ENCODE measurements at places on chromosomes 3 and 15.
A peak's percentile ranks its signal among the peaks of the same experiment; 100 is the strongest.

GRCh38 chr15:36722555-36722954 lies 143.1 kb downstream of the CDIN1 start:
- no peak for DNase-seq

GRCh38 chr15:47824147-47824546 lies 106.8 kb downstream of the SEMA6D start:
- DNase-seq = no peak

DNA sequence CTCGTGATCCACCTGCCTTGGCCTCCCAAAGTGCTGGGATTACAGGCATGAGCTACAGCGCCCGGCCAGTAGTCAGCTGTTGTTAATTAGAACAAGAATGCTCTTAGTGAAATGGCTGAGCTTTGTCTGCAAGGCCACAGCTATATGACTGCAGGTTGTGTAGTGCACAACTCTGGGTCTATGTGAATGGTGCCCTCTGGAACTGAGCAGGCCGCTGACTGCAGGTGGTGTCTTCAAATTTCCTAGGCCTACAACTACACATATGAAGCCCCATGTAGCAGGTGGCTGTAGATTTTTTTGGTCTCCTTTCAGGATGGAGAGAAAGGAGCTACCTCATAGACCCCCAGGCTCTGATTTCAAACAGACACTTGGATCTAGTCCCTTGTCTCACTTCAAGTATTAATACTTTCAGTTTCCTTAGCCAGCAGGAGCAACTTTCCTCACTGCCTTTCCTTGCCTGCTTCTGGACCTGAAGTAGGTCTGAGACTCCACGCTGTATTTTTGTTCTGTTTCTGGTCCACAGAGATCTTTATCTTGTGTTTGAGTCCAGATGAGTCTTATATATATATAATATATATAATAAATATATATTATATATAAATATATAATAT lies 86.9 kb downstream of the C3orf80 start:
- DNase-seq = no peak

DNA sequence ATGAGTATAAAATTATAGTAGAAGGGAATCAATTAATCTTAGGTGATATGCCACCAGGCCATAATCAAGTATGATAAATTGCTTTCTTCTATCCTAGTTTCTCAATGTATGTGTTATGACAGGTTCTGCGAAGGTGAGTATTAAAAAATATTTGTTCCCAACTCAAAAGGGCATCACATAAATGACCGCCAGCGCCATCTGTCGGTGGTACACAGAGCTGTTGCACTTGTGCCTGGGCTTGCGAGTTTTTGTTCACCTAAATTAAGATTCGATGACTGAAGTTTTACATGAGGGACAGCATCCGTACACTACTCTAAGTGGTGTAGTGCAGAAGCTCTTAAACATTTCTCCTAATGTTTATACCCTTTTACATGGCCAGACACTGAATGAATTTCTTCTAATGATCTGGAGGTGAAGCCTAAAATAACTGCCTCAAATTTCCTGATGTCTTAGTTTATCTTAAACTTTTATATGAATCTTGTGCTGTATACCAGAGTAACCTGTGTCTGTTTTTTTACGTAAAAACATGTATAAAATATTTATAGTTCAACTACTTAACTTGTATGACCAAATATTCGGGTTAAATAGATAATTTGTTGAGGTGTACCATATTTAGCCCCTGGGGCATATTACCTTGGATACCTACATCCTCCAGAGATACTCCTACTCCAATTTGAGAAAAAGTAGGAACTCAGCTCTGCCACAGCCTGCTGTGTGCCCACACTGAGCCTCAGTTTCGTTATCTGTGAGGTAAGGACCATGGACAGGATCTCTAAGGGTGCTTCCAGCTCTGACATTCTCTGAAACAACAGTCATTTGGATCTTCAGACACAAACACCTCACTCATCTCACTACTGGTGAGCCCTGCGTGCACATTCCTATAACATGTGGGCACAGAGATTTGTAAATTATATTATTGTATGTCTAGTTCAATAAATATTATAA lies 365.6 kb downstream of the MAGI1 start:
- peak; percentile 1 for DNase-seq

- DNase-seq = no peak
Observed at GRCh38 chr3:134576831-134577230, 74.0 kb downstream of the KY start.

DNA sequence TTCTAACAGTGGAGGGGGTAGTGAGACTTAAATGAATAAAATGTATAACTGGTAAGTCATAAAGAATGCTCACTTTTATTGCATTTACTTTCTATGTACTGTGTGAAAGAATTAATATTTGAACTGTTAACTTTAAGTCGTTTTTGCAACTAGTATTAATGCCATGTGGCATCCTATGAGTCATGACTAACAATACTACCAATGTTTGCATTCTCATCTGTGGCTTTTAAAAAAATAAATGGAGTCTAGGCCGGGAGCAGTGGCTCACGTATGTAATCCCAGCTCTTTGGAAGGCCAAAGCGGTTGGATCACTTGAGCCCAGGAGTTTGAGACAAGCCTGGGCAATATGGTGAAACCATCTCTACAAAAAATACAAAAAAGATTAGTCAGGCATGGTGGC lies 5.2 kb downstream of the C3orf49 start:
- no peak for DNase-seq

- no peak for DNase-seq
Observed at GRCh38 chr3:30578479-30578878, 27.9 kb upstream of the TGFBR2 start.
